ENCODE measurements at places on chromosomes 7 and 10. TPM values are rescaled to one million over a fixed set of nuclear protein-coding genes. Genes with fewer than 3 reads are reported as not detected.

DNA sequence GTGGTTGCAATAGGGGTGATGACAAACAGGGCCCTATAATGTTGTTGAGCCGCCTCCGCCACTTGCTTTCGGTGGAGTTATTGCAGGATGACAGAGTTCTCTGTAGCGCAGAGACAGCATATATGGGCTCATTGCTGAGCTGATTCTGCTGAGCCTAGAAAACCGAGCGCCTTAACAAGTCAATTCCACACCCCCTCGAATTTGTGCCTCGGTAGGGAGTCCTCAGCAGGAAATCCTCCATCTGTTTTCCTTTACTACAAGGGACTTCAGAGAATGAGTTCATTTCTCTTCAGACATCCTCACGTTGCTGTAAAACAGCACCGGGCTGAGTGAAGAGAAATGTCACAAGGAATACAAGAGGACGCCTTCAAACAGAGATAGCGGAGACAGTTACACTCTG lies 90.7 kb upstream of the KIAA1217 start:
- DNase-seq, result no peak

GRCh38 chr10:118139321-118139720 lies 92.6 kb upstream of the RAB11FIP2 start:
- no peak for DNase-seq

GRCh38 chr10:106083572-106083971 lies 1080.9 kb downstream of the SORCS1 start:
- no peak for DNase-seq

DNA sequence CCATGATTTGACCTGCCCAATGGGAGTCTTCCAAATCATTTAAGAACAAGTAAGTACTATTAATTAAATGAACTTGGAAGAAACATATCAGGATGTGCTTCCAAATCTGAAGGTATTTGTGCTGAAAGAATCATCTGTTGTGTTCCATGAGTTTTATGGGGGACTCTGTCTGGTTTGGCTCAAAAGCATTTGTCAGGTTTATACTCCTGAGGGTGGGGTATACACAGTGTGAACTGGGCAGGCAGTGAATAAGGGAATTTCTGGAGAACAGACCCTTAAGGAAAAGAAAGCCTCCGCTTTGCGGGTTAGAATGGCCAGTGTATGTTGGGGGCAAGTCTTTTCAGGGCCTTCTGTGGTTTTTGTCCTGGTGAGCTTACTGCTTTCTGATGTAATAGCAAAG lies 29.9 kb downstream of the TCF7L2 start:
- DNase-seq, result no peak

DNA sequence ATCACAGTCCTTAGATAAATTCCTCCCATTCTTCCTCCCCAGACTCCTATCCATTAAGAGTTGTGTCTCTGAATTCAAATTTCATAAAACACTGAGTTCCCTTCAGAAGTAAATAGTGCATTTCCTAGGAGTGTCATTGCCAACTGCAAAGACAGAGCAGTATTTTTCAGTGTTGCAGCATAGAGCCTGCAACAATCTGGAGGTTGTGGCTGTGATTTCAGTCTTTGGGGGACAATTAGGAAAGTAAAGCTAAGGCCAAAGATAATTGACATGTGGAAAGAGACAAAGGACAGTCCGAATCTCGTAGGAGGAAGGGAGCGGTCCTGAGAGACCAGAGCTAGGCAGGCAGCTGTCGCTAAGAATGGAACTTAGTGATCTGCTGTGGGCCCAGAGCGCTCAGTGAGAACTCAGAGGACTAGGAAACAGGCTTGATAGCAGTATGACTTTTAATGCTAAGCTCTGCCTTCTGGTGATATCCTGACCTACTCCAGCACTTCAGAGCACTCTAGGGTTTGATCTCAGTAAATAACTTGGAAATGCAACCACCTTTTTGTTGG lies 46.2 kb downstream of the PRPF18 start:
- DNase-seq, result no peak

DNA sequence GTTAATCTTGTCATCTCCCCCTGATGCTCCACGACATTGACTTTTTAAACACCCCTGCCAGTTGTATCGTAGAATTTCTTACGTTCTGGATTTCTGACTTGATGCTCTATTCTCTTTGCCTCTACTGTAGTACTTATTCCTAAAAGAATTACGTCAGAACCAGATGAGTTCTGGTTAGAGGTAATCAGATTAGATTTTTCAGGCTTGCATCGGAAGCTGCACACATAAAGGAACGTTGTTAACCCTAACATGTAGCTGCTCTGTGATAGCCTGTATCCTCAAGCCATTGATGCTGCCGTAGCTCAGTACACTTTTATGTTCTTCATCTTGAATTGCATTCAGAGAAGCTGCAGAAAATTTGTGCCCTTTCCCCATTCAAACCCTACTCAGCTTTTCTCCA lies 26.3 kb upstream of the TMEM236 start:
- DNase-seq, result no peak

- DNase-seq, result no peak
Observed at GRCh38 chr7:137935884-137936508, 65.9 kb downstream of the CREB3L2 start.

GRCh38 chr7:114048386-114049235 lies 129.8 kb upstream of the PPP1R3A start:
- peak; percentile 12 for DNase-seq

OR6V1 gene
- not detected for polyA plus RNA-seq

DNA sequence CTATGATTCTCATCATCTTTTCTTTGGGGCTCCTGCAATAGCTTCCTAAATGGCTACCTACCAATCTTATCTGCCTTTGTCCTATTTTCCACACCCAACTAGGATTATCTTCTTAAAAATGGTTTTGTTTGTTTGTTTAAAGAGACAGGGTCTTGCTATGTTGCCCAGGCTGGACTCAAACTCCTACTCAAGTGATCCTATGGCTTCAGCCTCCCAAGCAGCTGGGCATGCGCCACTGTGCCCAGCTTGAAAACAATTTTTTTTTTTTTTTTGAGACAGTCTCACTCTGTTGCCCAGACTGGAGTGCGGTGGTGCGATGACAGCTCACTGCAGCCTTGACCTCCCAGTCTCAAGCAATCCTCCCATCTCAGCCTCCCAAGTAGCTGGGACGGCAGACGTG lies 14.9 kb downstream of the DNMBP start:
- no peak for DNase-seq

DNA sequence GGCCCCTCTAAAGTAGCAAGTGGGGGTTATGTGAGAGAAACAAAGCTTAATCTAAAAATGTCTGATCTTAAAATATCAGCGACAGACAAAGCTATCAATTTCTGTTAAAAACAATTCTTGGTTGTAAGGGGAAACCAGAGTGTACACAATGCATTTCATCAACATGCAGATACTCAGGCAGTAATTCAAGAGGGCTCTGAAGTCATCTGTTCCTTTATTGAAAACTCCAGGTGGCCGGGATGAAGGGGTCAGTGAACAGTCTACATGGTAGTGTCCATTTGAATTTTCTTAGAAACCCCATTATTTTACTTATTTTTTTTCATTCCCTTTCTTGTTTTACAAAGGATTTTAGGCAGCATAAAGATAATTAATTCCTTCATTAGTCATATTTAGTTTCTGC lies 36.7 kb upstream of the BTBD16 start:
- no peak for DNase-seq

DNA sequence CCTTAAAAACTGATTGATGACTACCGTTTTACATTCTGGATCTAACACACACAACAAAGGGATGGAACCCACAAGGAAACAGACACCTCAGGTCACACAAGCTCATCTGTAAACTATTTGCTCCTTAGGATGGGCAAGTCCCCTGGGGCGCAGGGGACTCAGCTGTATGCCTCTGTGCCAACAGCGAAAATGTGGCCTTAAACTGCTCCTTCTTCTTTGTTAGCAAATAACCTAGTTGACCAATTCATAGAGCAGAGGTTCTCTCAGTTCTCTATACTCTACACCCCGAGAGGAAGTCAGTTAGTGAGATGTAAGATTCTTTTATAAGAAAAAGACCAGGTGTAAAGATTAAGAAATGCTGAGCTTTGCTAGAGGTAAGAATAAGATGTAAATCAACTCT lies 181.9 kb upstream of the PRSS58 start:
- DNase-seq, result no peak

- no peak for DNase-seq
Observed at GRCh38 chr7:132906193-132906835, 175.6 kb downstream of the CHCHD3 start.

- no peak for DNase-seq
Observed at GRCh38 chr10:123645615-123646014, 20.5 kb upstream of the GPR26 start.

- no peak for DNase-seq
Observed at GRCh38 chr7:140314573-140315480, 83.5 kb downstream of the SLC37A3 start.

GRCh38 chr10:123309731-123310130 lies 155.5 kb downstream of the BUB3 start:
- no peak for DNase-seq

PROSER2 gene
- polyA plus RNA-seq, result 1.1 TPM

- no peak for DNase-seq
Observed at GRCh38 chr10:100025576-100025975, 15.8 kb upstream of the DNMBP start.

MYH16 gene
- not detected for polyA plus RNA-seq

GRCh38 chr10:7130191-7130911 lies 280.5 kb downstream of the SFMBT2 start:
- no peak for DNase-seq

DNA sequence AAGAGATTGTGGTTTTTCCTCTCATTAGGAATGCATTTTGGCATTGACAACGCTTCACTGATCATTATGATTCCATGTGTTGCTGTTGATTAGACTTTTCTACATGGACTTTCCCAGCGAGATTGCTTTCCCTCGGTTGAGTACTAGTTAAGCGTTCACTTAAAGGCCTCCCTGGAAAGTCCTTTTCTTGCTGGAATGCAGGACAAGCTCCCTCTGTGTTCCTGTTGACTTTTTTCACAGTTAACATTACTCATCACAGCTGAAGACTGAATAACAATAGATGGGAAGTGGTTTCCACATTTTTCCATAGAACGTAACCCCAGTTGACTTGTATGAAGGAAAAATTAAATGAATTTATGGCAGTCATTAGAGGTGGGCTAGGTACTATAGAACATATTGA lies 2.6 kb upstream of the CAV1 start:
- no peak for DNase-seq

- no peak for DNase-seq
Observed at GRCh38 chr10:45197816-45198485, 117.5 kb downstream of the OR13A1 start.

CDK5 gene
- 15.2 TPM for polyA plus RNA-seq

GRCh38 chr7:25894902-25895791 lies 256.9 kb upstream of the NFE2L3 start:
- DNase-seq, result peak; percentile 49

SLC26A5 gene
- not detected for polyA plus RNA-seq

C10orf67 gene
- polyA plus RNA-seq, result 0.31 TPM

- no peak for DNase-seq
Observed at GRCh38 chr7:70838292-70838907, 293.5 kb upstream of the GALNT17 start.

- DNase-seq, result no peak
Observed at GRCh38 chr10:7541137-7542087, 125.4 kb downstream of the ITIH5 start.

- DNase-seq, result no peak
Observed at GRCh38 chr7:26860361-26860760, 4.0 kb downstream of the SKAP2 start.

DNA sequence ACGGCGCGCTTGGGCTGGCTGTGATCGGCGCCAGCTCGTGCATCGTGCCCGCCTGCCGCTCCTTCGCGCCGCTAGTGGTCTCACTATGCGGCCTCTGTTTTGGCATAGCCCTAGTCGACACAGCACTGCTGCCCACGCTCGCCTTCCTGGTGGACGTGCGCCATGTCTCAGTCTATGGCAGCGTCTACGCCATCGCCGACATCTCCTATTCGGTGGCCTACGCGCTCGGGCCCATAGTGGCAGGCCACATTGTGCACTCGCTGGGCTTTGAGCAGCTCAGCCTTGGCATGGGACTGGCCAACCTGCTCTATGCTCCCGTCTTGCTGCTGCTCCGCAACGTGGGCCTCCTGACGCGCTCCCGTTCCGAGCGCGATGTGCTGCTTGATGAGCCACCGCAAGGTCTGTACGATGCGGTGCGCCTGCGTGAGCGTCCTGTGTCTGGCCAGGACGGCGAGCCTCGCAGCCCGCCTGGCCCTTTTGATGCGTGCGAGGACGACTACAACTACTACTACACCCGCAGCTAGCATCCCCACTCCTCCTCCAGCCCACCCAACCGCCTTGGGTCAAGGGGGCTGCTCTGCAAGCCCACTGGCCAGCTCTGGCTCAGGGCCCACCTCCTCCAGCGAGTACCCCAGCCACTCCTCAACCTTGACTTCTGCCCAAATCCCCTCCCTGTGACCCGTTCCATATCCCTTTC lies 1.9 kb downstream of the SLC18A3 start:
- no peak for DNase-seq

WDR86 gene
- polyA plus RNA-seq, result 10.0 TPM

GRCh38 chr10:59580026-59580863 lies 129.4 kb downstream of the SLC16A9 start:
- no peak for DNase-seq

- no peak for DNase-seq
Observed at GRCh38 chr10:126391192-126391885, 3.1 kb upstream of the ADAM12 start.

- DNase-seq, result no peak
Observed at GRCh38 chr7:105578496-105578895, 2.8 kb downstream of the EFCAB10 start.

DNA sequence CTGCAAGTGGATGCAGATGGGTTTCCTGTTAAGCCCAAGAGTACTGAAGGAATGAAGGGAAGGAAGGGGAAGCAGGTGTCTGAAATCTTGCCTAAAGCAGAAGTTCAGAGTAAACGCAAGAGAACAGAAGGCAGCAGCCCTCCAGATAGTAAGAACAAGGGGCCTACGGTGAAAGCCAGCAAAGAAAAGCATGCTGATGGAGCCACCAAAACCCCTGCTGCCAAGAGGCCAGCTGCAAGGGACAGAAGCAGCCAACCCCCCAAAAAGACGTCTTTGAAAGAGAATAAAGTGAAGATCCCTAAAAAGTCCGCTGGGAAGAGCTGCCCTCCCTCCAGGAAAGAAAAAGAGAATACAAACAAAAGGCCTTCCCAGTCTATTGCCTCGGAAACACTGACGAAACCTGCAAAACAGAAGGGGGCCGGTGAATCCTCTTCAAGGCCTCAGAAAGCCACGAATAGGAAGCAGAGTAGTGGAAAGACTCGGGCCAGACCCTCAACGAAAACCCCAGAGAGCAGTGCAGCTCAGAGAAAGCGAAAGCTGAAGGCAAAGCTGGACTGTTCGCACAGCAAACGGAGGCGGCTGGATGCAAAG lies 152.5 kb downstream of the LCOR start:
- no peak for DNase-seq
